ENCODE measurements at places on chromosomes 7 and 10.

- no peak for DNase-seq
Measured at GRCh38 chr7:133478591-133479135, 225.8 kb downstream of the EXOC4 start.

GRCh38 chr10:100637785-100638184 lies 102.0 kb downstream of the HIF1AN start:
- no peak for DNase-seq

DNA sequence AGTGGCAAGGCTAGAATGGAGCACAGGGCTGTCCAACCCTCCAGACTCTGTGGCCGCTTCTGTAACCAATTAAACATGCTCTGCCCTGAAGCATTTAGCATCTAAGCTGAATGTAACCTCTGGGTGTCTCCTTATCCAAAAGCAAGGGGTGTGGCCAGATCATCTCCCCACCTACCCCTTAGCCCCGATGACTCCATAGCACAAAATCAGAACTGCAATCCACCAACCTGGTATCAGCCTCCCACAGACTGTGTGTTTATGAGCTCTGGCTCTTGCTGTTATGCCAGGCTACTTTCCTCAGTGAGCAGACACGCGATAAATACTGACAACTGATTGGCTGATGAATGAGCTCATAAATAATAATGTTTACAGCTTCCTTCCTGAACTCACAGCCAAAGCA lies 3.2 kb downstream of the FRMD4A start:
- DNase-seq = no peak

DNA sequence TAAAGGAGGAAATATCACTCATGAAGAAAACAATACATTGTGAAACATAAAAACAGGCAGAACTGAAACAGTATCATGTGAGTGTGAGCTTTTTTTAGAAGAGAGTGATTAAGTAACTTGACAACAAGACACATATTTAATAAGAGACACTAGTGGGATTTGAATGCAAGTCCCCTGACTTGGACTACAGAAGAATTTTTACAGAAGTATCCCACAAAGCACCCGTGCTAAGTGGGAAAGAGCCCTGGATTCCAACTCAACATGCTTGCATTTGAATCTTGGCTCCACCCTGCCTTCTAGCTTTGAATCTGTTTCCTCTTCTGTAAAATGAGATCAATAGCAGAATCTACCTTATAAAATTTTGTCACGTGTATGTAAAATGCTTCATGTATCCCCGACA lies 166.2 kb downstream of the ZNF365 start:
- no peak for DNase-seq

DNA sequence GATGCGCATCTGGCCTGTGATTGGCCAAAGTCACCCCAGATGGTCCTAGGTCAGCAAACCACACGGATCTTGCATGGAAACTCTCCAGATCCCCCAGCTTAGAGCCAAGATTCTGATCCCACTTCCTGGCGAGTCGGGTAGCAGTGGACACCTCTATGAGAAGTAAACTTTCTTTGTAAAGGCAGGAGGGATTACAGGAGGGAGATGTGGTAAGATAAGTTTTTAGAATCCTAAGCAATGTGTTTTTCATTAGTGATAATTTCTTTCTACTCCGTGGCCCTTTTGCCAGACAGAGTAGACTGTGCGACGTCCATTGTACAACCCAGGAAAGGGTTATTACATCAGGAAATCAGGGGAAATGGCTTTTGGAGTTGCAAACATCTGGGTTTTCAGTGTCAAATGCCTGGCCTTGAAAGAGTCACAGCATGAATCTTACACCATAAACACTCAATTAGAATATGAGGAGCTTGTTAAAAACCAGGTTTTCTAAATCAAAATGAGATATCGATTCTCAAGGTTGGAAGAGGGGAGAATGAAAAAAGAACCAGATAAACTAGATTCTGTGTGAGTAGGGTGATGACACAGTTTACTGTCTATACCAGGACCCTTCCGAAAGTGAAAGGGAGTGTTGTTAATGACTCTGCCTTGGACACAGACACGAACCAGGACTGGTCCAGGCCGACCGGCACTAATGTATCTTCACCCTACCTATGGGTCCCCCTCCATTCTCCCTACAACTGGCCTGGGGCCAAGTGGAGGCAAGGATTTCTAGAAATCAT lies 61.9 kb upstream of the WAC start:
- DNase-seq = no peak

- DNase-seq = no peak
Measured at GRCh38 chr7:134939136-134939535, 47.2 kb upstream of the AGBL3 start.

GRCh38 chr10:30606313-30606712 lies 23.2 kb downstream of the LYZL2 start:
- no peak for DNase-seq

- DNase-seq = no peak
Measured at GRCh38 chr7:12975412-12975811, 288.0 kb downstream of the ARL4A start.

GRCh38 chr10:28400681-28401080 lies 97.8 kb upstream of the MPP7 start:
- no peak for DNase-seq

DNA sequence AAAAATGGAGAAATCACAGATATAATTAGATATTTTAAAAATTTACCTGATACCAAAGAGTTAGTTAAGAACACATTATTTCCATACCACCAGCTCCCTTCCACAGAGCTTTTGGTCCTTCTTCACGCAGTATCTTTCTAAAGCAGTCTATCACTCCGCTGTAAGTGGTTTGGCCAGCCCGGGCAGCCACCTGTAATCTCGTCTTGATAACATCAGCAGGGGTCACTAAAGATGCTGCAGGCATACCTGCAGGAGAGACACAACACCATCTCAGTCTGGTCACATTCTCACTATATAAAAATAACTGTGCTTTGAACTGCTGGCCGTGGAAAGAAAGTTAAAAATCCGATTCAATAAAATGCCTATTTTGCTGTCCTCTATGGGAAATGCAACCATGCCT lies 200.1 kb downstream of the SLC25A13 start:
- no peak for DNase-seq

DNA sequence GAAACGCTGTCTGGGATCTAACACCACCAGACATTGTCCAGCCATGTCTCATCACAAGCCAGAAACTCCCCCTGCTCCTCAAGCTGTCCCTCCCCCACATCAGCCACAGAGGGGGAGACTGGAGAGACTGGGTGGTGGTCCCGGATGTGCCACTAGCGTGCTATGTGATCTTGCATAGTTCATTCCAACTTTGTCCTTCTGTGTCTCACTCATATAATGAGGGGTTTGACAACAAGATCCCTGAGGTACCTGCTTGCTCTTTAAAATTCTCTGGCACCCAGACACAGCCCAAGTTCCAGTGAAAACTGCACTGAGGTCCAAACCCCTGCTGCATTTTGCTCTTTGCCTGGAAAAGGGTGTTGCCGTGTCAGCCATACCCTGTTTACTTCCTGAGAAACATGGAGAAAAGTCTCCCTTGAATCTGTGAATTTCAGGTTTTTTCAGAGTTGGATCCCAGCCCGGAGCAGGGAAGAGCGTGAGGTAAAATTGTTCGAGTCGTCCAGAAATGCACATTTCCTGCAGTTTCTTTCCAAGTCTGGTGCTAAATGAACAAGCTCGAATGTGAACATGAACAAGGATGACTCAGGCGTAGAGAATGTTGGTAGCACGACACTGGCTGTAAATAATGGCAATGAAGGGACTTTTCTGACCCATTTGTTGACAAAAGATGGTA lies 156.6 kb downstream of the CCDC3 start:
- no peak for DNase-seq

DNA sequence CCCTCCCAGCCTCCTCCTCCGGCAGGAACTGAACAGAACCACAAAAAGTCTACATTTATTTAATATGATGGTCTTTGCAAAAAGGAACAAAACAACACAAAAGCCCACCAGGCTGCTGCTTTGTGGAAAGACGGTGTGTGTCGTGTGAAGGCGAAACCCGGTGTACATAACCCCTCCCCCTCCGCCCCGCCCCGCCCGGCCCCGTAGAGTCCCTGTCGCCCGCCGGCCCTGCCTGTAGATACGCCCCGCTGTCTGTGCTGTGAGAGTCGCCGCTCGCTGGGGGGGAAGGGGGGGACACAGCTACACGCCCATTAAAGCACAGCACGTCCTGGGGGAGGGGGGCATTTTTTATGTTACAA lies 83.3 kb downstream of the PAX2 start:
- DNase-seq = no peak

DNA sequence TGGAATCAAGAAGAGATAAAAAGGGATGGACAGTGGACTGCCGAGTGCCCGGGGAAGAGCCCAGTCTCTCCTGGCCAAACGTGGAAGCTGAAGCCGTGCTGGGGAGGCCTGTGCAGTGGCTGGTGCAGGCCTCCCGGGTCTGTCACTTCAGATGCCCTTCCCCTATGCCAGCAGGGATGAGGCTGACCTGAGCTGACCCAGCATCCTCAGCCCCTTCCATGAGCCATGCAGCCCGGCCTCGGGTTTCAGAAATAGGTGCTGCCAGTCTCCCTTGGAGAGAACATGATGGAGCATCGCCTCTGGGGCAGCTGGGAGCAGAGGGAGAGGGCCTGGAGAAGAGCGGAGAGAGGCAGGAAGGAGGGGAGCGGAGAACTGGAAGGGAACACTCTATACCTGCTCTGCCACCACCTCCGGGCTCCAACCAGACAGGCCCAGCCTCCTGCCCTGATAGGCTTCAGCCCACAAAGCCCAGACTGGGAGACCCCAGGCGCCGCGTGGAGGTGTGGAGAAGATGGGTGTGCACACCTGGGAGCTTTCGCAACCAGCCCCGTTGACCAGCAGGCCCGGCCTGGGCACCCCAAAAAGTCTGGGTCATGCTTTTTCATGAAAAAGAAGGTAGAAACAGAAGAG lies 68.6 kb upstream of the PPP2R2D start:
- DNase-seq = no peak

DNA sequence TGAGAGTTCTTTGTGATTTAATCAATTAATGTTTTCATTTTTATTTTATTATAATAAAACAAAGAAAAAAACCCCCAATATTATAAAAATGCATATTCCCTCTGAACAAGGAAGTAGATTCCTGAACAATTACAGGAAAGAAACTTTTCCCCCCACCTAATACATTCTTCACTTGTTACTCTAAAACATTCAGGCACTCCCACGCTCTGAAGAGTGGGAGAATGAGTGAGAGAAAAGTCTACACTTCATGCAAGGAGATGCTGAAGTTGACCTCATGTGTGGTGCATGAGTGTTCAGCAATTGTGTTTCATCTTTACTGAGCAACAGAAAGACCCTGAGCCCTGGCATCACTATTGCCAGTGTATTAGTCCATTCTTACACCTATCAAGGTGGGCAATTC lies 244.2 kb upstream of the IGFBP3 start:
- no peak for DNase-seq

DNA sequence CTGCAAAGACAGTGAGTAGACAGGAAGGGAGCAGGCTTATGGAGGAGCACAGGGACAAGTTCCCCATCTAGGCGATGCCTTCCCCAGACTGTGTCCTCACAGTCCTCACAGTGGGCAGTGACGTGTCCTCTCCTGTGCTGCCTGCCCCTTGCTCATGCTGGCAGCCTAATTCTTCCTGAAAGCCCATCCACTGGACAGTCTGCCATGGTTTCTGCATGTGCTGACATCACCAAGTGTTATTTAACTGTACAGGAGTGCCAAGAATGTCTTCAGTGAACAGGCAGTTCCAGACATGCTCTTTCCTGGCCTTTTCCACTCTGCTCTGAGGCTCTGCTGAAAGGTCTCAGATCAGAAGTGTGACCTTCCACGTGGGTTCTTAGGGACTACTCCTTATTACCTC lies 54.1 kb downstream of the ZNF248 start:
- no peak for DNase-seq

GRCh38 chr7:80468931-80469714 lies 42.7 kb downstream of the GNAT3 start:
- DNase-seq = no peak

Data from stimulated activated CD8-positive, alpha-beta memory T cell treated with anti-CD3 and anti-CD28 coated beads, Interleukin-7, amount 100 ng/mL, for 48 hours (primary cell).